ENCODE measurements at places on chromosomes 12 and 14. TPM values are rescaled to one million over a fixed set of nuclear protein-coding genes. Genes with fewer than 3 reads are reported as not detected.

The TEX52 gene
- not detected for polyA plus RNA-seq

The POTEG gene
- not detected for polyA plus RNA-seq

The TOMM20L gene
- not detected for polyA plus RNA-seq

The KRT75 gene
- polyA plus RNA-seq = not detected

The BBS10 gene
- 2.1 TPM for polyA plus RNA-seq

The C12orf56 gene
- polyA plus RNA-seq = not detected

The KRT8 gene
- not detected for polyA plus RNA-seq

The MDM2 gene
- 25.8 TPM for polyA plus RNA-seq

Data from naive B cell (primary cell).